ENCODE measurements at places on chromosomes 4 and X.

GRCh38 chr4:79913581-79913980, 159.4 kb downstream of the ANTXR2 start:
- no peak for DNase-seq

GRCh38 chrX:101658661-101659491, 774 bp downstream of the ARMCX2 start:
- DNase-seq, result peak; percentile 40

DNA sequence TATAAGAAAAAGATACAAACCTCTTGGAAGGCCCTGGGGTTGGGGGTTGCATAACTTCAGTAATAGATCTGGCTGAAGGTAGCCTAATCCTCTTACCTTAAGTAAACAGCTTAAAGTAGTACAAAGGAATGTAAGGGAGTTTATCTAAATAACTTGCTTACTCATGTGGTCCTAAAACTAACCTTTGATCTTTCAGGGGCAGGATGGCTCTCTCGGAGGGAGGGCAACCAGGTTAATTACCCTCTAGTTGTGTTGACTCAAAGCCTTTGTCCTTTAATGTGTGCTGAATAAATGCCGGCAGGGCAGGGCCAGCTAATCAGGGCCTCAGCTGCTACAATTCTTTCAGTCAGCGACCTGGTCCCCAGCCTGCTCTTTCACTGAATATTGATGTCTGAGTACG, 822.0 kb upstream of the SLIT2 start:
- no peak for DNase-seq

- no peak for DNase-seq
These were observed 626 bp downstream of the YTHDC1 start for GRCh38 chr4:68349279-68349648.

DNA sequence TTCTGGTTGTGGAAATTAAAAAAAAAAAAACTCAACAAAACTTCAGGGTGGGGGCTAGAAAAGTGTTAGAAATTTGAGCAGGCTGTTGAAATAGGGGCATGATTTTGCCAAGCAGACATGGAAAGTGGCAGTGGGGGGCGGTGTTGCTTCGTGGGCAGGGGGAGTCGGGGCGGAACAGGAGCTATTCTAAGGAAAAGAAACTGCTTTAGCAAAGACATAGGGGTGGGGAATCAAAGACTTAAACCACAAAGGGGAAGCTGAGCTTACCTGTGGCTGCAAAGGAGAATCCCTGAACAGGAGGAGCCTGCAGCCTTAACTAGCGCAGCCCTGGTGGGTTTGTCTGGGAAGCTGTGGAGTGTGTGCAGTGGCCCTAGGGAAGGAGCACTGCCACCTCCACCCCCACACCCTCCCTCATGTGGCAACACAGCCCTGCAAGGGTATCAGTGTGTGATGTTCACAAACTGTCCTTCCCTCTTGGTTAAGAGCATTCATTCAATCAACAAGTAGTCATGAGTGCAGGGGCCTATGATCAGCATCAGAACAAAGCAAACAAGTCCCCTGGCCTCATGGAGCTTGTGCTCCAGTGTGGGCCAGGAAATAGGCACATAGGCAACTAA, 20.5 kb downstream of the SEL1L3 start:
- DNase-seq, result peak; percentile 25

DNA sequence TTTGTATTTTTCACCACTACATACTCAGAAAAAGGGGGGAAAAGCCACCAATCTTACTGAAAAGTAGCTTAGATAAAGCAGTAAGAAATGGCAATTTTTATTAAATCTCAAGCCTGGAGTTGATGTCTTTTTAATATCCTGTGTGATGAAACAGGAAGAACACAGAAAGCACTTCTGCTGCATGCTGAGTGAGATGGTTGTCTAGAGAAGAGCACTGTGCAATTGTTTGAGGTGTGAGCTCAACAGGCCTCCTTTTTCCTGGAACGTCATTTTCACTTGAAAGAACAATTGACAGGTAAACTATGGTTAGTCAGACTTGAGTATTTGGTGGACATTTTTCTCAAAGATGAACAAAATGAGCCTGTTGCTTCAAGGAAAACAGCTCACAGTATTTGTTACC, 73.9 kb downstream of the RTL5 start:
- no peak for DNase-seq

- DNase-seq, result no peak
These were observed 643 bp downstream of the SRP72 start for GRCh38 chr4:56468097-56468422.

DNA sequence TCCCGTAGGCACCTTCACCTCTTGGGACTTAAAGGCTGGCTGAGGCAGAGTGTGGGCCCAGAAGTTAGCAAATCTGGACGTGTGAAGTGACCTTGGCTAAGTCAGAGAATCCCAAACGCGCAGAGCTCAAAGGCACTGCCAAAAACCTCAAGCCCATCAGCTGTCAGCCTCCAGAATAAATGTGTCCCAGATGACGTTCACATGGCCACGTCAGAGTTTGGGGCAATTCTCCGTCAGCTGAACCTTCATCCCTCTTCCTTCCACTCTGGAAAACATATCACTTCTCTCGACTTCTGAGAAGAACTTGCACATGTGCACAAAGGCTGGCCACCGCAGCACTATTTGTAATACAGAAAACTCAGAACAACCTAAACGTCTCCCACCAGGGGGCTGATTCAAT, 35.7 kb upstream of the APLN start:
- no peak for DNase-seq

- DNase-seq, result no peak
These were observed 129.0 kb upstream of the RASGEF1B start for GRCh38 chr4:81600520-81601357.

DNA sequence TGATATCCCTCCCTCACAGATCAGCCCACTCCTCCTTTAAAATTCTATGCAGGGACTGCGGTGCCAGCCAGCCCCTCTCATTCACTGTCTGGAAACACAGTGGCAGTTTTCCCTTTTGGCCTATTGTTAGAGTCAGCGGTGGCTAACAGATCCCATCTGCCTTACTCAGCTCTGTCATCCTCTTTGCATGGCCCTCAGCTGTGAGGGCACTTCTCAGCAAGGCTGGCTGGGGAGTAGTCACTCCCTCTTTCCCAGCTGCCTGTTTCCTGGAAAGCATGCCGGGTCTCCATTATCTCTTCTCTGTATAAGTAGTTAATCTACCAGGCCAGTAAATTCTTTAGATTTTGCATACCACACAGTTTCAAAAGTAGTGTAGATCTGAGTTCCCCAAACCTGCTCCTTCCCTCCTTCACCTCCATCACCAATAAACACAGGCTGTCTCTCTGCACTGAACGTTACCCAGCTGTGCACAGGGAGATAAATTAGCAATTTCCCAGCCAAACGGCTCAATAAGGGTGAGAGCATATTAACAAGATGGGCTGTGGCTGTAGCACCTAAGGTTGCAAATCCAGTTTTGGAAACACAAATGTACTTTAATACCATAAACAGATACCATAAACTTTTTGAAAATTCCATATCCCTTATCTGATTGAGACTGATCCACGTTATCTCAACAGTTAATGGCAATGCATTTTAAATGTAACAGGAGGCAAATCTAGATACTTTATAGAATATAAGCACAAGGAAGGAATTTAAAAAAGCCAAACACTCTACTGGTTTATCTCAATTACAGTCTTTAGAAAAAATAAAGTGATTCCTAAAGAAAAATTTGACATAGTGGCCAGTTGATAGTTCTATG, 229.3 kb downstream of the ANKRD50 start:
- DNase-seq, result no peak

- no peak for DNase-seq
These were observed 86.2 kb downstream of the PPEF1 start for GRCh38 chrX:18793601-18794089.

DNA sequence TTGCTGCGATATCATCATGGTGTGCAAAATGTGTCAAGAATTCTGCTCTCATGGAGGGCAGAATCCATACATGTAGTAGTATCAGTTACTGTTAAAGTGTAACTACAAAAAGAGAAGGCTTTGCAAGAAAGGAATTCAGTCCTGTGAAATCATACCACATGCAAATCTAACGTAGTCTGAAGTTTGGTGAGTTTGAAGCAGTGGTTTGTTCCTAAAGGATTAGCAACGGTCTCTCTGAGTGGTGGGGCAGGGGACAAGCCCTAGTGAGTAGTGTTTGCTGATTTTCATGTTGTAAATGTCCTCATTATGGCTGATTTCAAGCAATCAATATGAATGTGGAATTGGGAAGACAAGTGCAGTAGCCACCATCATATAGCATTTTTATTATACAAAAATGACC, 47.1 kb upstream of the CLNK start:
- DNase-seq, result no peak

GRCh38 chrX:141989815-141990214, 86.1 kb downstream of the MAGEC1 start:
- no peak for DNase-seq

- DNase-seq, result no peak
These were observed 300.9 kb upstream of the FAT4 start for GRCh38 chr4:125013891-125014290.

DNA sequence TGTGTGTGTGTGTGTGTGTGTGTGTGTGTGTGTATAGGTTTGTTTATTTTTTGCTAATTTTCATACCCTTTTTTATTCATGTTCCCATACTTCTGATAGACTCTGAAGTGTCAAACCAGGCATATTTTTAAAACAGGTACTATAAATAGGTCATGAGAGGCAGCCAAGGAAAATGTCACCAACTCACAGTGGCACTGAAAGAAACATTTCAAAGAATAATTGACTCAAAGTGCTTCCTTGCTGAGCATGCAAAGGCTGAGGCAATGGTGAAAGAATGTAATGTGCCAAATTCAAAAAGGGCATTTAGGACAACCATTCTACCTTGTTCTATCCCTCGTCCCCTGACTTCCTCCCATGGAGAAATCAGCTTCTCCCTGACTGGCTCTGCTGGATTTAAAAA, 95.5 kb downstream of the EIF4E start:
- no peak for DNase-seq

GRCh38 chr4:88857588-88857987, 160.0 kb upstream of the NAP1L5 start:
- DNase-seq, result no peak

DNA sequence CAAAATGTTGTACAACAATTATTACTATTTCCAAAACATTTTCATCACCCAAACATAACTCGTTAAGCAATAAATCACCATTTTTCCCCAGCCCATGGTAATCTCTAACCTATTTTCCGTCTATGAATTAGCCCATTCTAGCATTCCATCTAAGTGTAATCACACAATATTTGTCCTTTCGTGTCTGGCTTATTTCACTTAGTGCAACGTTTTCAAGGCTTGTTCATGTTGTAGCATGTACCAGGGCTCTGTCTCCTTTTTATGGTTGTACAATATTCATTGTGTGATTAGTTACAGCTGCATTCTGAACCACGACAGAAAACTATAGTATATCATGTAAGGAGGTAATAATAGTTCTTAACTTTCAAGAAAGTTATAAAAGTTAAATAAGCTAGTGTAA, 656.0 kb upstream of the HS3ST1 start:
- DNase-seq, result no peak

DNA sequence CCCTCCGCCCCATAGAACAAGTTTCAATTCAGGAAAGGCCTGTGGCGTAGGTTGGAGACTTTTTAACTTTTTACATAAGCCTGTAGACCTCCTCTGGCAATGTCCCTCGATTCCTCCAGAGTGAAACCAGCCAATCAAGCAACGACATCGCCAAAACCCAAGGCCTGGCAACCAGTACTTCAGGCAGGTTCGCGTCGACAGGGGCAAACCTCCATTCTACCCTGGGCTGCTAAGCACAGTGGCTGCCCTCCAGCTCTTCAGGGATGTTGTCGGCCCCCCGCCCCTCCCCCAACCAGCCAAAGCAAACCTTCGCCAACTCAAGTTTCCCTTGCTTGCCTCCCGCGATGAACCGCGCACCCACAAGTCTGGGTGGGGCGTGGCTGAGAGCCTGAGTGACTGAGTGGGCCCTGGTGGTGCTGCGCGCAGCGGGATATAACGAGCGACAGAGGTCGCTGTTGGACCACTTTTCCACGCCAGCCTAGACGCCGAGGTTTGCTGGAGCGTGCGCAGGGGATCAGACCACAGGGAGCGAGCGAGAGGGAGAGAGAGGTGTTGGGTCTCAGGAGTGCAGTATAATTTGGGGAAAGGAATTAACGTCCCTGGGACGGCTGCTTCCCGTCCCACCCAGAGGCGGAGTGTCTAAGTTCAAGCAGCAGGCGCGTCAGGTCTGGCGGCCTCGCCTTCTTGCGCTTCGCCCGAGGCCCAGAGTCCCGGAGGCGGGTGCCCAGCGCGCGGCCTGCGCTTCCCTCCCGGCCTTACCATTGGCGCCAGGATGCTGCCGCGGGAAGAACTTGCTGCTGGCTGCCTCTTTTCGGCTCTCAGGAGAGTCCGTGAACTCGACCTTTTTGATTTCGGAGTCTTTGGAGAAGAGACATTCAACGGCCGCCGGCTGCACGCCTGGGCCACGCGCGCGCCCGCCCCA, 9.0 kb upstream of the PITX2 start:
- no peak for DNase-seq

- no peak for DNase-seq
These were observed 46.5 kb downstream of the ABLIM2 start for GRCh38 chr4:8112036-8112576.

GRCh38 chr4:109571494-109571893, 11.4 kb downstream of the MCUB start:
- no peak for DNase-seq

DNA sequence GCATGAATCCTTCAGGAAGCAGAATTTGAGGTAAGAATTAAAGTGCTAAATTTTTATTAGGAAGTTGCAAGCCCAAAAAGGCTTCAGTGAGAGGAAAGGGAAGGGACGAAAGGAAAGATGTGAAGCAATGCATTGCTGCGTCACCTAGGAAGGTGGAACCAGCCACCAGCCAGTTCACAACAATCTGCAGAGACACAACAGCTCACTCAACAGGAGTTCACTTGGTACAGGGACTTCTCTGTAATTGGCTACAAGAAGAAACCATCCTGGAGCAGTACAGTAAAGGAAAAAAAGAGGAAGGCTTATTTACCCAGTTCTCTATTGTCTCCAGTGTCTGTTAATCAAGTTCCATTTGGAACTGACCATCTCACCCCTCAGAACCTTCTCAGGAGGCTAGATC, 157.6 kb downstream of the HNRNPD start:
- DNase-seq, result no peak

DNA sequence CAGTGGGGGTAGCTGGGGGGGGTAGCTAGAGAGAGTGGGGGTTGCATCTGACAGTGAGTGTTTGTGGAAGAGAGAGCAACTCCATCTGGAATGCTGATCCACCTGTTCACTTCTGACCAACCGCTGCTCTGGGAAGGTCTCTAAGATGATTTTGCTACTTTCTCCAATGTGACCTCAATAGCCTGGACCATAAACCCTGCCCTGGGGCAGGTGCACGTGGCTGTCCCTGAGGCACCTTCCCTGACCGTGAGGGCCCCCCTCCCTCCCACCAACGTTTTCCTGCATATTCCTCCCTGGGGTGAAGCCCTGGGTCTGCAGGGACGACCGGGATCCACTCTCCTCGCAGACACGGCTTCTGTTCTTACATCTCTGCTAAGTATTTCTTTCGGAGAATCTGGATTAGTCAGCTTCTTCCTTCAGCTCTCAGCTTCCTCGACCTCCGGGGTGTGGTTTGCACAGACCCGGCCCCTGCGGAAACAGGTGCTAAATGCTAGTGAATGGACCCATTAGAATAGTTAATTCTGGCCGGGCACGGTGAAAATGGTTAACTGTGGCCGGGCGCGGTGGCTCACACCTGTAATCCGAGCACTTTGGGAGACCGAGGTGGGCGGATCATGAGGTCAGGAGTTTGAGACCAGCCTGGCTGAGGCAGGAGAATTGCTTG, 21.4 kb upstream of the PLCXD1 start:
- DNase-seq, result no peak

GRCh38 chr4:145525291-145525740, 43.7 kb downstream of the SMAD1 start:
- DNase-seq, result no peak

Data from T-helper 9 cell (primary cell).